ENCODE measurements at places on chromosomes 6 and 20. TPM values are rescaled to one million over a fixed set of nuclear protein-coding genes. Genes with fewer than 3 reads are reported as not detected.

DNA sequence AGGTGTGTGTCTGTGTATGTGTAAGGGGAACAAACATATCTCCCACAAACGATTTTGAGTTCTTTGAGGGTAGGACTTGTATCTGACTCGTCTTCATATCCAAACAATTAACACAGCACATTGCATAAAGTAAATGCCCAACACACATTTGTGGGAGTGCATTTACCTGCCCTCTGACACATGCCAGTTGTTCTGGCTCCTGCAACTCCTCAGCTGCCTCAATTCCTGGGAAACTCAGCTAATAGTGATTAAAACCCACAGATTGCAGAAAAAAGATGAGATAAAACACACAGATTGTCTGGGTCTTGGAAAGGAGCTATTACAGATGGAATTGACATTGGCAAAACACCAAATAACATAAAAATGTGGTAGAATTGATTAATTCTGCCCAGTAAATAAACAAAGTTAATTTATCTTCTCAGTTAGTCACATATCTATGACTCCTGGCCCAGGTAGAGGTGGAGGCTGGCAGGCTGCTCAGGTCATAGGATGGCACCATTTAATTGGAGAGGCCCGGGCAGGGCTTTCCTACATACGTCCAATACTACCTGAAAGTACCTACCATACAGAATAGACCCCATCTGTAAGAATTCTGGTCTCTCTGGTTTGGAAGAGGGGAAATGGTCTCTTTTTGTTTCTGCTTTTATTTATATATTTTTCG lies 71.5 kb upstream of the IFNGR1 start:
- no peak for DNase-seq

DNA sequence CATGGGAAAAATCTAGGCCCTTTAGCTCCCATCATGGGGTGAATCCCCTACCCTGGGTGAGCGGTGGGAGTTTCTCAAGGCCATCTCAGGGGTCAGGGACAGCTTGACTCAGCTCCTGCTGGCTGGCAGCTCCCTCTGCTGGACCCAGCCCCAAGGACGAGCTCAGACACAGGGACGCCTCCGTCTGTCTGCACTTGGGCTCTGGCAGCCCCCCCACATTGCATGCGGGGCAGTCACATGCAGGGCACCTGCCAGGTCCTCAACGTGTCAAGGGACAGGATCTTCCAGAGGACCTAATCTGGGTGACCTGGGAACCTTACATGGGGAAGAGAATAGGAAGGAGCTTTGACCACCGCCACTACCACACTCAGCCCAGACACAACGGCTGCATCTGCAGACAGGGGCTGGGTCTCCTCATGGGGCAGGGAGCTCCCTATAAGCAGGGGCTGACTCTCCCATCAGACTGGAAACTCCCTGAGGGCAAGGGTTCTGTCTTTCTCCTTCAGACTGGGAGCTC lies 173.4 kb downstream of the MRPL14 start:
- DNase-seq = peak; percentile 49

DNA sequence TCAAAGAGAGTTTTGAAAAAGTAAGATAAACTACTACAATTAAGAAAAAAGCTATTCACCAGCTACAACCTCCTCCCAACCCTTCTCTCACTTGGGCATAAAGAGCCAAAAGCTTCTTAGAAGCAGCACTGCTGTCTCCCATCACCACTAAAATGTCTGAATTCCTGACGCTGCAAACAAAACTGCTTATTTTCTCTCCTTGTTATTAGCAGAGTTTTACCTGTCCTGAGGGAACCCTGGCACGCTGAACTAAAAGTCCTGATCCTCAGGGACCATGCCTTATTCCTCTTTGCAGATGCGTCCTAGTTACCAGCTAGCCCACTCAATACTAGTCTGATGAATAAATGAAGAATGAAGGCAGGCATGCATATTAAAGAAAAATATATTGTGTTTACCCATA lies 1.1 kb downstream of the HACE1 start:
- DNase-seq = peak; percentile 9

GRCh38 chr6:20566109-20566508 lies 31.9 kb downstream of the CDKAL1 start:
- DNase-seq = no peak

- DNase-seq = no peak
These were observed 464.6 kb downstream of the CDKAL1 start for GRCh38 chr6:20998748-20999448.

DNA sequence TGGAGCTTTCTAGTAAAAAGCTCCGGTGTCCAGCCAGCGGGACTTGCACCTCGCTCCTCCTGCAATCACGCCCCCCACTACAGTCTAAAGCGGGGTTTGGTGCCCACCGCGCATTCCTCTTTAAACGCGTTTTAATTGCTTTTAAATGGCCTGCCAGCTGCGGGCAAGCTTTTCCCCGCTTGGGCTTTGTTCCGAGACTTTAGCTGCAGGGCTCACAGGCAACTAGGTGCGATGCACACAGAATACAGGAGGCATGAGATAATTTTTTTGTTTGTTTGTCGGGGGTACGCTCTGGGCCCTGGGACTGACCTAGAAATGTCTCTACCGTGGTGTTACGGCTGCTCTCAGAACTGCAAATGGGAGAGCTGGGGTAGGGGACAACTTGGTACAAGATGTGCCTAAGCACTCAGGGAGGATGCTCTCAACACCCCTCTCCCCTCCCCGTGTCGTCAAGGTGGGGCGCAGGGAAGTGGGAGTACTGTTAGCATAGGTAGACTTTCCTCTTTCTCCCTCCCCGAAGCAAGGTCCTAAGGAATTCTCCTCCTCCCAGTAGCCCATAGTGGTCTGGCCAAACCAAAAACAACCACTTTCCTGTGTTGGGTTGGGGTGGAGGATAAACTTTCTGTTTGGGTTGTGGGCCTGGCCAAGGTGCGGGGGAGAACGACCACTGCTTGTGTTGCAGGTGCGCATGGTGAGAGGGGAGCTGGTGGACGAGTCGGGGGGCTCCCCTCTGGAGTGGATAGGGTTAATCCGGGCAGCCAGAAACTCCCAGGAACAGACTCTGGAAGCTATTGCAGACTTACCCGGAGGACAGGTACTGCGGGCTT lies 1.6 kb downstream of the PRDM13 start:
- no peak for DNase-seq

DNA sequence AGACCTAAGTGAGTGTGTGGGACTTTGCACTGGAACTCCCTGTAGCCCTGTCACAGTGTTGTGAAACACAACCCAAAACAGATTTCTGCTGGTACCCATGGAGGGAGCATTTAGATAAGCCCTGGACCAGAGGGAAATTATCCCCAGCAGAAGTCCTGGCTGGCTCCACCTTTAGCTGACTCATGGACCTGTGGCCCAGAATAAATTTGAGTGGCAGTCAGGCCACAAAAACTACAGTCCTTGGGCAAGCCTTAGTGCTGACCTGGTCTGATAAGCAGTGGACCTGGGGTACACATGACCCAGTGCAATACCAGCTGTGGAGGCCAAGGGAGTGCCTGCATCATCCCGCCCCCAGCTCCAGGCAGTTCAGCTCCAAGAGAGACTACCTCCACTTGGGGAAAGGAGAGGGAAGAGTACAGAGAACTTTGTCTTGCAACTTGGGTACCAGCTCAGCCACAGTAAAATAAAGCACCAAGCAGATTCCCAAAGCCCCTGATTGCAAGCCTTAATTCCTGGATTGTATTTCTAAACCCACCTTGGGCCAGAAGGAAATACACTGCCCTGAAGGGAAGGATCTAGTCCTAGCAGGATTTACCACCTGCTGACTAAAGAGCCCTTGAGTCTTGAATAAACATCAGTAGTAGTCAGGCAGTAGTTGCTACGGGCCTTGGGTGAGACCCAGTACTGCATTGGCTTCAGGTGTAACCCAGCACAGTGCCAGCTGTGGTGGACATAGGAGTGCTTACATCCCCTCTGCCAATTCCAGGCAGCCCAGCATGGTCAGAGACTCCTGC lies 140.4 kb upstream of the COL21A1 start:
- DNase-seq = no peak

DNA sequence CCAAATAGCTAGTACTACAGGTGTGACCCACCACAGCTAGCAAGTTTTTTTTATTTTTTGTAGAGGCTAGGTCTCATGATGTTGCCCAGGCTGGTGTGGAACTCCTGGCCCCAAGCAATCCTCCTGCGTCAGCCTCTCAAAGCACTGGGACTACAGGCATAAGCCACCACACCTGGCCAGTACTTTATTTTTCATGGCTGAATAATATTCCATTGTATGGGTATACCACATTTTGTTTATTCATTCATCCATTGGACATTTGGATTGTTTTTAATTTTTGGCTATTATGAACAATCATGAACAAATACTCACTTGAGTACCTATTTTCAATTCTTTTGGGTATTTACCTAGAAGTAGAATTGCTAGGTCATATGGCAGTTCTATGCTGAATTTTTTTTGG lies 7.0 kb upstream of the NXT1 start:
- no peak for DNase-seq

DNA sequence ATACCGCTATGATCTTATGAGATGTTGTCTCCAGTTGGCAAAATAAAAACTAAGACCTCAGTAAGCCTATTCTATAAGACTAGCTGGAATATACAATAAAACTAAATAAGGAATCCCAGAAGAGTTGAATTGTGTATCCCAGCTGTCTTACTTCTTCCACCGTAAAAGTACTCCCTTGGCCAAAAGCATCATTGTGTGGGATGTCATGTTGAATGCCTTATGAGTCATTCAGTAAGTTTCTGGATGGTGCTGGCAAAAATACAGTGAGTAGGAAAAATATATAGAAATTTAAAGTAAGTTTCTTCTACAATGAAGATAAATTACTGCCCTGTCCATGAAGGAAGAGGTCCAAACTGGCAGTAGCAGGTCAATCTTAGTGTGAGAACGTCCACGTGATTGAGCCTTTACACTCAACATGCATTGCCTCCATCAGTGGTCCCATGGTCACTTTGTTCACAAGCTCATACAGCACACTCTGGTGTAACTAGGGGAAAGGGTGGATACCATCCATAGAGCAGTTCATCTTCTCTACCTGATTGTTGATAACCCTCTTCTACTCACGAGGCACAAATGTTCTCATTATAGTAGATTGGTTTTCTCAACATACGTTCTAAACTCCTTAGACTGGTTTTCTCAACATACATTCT lies 13.7 kb upstream of the ZNF318 start:
- no peak for DNase-seq

DNA sequence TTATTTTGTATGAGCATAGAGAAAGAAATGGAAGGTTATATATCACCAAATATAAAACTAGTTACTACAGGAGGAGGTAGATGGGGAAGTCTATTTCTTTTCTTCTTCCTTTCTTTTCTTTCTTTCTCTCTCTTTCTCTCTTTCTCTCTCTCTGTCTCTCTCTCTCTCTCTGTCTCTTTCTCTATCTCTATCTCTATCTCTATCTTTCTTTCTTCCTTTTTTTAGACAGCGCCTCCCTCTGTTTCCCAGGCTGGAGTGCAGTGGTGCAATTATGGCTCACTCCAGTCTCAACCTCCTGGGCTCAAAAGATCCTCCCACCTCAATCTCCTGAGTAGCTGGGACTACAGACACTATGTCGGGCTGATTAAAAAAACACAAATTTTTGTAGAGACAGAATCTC lies 10.2 kb upstream of the SGK1 start:
- no peak for DNase-seq

- no peak for DNase-seq
These were observed 210.8 kb downstream of the TBC1D7 start for GRCh38 chr6:13117570-13117969.

DNA sequence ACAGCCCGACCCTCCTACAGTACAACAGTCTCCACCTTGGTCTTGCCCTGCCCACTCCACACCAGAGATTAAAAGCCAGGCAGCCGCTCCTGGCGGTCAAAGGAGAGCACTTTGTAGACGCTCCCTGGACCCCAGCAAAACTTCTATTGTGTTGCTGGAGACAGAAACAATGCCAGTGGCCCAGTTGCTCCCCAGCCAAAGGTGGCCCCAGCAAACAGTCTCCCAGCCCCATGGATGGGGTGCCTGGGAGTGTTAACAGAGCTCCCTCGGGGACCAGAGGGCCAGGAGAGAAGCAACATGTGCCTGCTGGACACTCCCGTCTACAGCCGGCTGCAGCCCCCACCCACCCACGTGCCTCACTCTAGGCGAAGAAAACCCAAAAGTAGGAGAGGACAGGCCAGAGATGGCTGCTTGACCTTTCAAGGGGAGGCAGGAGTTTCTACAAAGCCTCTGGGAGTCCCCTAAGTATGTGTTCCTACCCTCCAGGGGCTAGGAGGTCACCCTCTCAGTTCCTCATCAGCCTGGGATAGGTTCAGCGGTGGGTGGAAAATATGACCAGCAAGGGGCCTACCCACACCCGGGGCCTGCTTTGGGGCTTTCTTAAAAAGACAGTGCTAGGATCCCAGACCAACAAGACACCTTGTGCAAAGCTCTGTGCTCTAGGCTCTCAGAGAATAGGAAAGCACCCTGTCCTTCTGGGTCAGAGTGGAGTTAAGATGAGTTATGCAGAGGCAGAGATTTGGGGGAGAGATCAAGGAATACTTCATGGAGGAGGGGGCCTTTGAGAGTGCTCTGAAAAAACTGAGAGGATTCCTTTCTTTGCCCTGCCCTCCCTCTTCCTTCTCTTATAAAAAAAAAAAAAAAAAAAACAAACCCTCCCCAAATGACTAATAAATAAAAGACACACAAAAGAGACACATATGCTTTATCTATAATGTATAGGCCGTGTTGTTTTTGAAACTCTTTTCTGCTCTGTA lies 19.0 kb upstream of the PREX1 start:
- DNase-seq = no peak

- DNase-seq = no peak
These were observed 26.2 kb downstream of the NOL7 start for GRCh38 chr6:13641315-13641714.

DNA sequence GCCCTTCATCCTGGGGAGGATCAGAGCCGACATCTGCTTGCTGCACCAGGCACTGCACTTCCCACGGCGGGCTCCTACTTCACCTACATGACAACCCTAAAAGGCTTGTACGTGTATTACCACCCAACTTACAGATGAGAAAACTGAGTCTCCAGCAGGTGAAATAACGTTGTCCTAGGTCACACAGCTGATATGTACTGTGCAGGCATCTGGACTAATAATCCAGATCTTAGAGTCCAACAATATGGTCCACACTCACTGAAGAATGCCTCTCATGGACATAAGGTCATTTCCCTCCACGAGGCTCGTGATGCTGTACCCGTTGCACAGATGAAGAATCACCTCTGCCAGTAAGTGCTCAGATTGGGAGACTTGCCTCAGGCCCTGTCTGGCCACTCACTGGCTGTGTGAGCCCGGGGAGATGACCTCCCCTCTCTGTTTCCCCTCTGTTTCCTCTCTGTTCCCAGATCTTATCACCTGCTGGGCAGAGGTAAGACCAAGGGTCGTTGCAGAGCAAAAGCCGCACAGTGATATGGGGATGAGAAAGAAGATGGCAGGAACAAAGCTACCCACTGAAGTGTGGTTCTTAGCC lies 32.1 kb downstream of the TGM2 start:
- no peak for DNase-seq

GRCh38 chr20:55086421-55086820 lies 611.0 kb downstream of the DOK5 start:
- no peak for DNase-seq

- DNase-seq = no peak
These were observed 21.0 kb upstream of the RSPH4A start for GRCh38 chr6:116595247-116595646.

The BEND6 gene
- total RNA-seq = 4.9 TPM

The GNRH2 gene
- not detected for total RNA-seq

The TAF8 gene
- 18.8 TPM for total RNA-seq

The SYCP2L gene
- 1.5 TPM for total RNA-seq

The TUBB2B gene
- total RNA-seq = 87.5 TPM

The PACRG gene
- total RNA-seq = 11.5 TPM
